ENCODE measurements at places on chromosomes 5 and 9.

- DNase-seq: no peak
Measured at GRCh38 chr5:136285096-136285855, 80.1 kb downstream of the TRPC7 start.

- DNase-seq: no peak
Measured at GRCh38 chr5:91166059-91166807, 216.9 kb downstream of the ARRDC3 start.

DNA sequence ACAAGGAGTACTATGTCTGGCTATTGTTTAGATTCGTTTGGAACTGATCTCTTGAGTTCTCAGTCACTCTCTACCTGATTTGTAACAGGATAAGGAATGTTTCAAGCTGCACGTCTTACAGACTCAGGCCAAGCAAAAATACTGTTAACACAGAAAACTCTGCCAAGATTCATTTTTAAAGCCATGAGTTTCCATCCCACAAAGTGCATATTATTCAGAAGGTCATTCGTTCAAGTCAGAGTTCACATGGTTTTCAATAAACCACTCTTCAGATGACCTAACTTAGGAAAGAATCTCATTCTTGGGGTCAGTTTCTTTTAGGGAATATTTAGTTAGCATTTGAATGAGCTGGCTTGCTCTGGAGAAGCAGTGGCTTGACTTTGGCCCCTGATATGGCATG, 49.3 kb downstream of the F2R start:
- no peak for DNase-seq

DNA sequence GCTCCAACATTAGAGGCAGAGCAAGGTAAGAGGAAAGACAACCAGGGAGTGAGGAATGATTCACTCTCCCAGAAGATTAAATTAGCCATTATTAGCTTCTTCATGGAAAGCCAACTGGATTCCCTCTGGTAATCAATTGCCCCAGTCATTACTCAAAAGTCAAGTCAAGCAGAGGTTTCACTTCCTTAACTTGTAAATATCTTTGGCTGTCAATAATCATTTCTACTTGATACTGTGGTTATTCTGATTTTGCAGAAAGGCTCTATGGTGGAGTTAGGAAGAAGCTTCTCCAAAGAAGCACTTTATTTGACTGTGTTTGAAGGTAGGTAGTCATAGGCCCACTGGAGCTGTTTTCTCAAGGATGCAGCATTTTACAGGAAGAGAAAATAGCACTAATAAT, 78.0 kb downstream of the JAKMIP2 start:
- DNase-seq: no peak

GRCh38 chr5:14316471-14316870, 173.3 kb downstream of the TRIO start:
- no peak for DNase-seq

DNA sequence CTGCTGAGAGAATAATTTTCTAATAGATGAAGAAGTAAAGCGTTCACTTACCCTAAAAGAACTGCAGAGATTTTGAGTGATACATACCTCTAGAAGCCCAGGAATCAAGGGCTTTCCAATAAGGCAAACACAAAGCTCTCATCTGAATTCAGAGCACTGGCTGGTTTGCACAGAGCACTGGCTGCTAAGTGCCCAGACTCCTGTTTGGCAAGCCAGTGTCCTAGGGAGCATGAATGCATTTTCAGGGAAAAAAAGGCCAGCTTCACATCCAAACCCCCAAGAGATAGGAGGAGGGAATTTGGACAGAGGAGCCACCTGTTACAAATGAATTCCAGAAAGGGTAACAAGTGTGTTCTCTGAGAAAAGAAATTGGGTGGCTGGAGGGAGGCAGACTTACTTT, 65.3 kb downstream of the ARSB start:
- no peak for DNase-seq

- no peak for DNase-seq
Measured at GRCh38 chr5:11415751-11416150, 488.5 kb downstream of the CTNND2 start.

DNA sequence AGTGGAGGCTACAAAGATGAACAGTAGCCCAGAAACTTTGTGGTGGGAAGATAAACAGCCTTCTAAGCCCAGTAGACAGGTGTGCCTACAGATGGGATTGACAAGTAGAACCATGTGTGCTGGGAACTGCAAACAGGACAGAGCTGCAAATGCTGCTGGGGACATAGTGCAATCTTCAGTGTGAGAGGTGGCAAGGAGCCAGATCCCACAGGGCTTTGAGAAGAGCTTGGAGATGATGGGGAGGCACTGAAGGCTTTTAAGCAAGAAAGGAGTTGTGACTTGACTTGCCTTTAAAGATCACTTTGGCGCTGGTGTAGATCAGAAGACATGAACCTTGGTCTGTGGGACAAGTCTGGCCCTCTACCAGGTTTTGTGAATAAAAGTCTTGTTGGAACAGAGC, 675.2 kb downstream of the ACTL7B start:
- no peak for DNase-seq

GRCh38 chr5:103374473-103374963, 116.0 kb downstream of the MACIR start:
- no peak for DNase-seq

DNA sequence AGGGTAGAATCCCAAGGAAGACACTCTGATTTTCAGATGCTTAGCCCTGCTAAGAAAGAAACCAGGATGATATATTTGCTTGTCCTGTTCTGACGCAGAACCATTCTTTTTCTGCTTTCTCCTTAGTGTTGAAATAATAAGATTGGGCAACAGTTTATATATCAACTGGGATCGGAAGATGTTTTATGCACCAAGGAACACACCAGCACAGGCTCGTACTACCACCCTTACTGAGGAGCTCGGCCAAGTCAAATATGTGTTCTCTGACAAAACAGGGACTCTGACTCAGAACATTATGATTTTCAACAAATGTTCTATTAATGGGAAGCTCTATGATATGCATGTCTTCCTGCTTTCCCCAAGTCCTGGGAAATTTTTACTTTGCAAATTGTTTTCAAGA, 19.0 kb upstream of the RUSC2 start:
- DNase-seq: no peak

DNA sequence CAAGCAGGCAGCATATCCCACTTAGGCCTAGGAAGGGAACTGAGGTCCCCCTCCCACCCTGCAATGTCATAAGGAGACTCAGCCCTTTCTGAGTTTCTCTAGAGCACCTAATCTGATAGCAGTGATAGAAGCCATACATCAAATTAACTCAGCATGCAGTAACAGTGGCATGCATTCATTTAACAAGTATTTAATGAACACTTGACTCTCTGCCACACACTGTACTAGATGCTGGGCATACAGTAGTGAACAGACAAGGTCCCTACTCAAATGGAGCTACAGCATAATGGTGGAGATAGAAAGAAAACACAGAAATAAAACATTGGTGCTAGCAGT, 58.6 kb downstream of the SLC22A5 start:
- no peak for DNase-seq

GRCh38 chr9:122261469-122261881, 3.2 kb downstream of the RBM18 start:
- no peak for DNase-seq

DNA sequence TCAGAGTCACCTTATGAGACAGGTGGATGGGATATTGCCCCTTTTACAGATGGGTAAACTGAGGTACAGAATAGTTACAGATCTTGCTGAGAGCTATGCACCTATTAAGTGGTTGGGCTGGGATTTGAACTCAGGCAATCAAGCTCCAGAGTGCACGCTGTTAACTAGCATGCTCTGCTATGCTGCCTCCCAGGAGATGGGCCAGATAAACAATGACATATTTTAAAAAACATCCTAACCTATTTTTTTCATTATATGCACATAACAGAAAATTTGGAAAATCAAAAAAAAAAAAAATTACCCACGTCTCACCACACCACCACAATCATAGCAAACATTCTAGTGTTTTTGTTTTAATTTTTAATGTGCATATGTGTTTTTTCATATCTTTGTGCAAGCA, 123.4 kb upstream of the STC2 start:
- DNase-seq: no peak

- no peak for DNase-seq
Measured at GRCh38 chr9:112861638-112862555, 28.8 kb downstream of the SLC46A2 start.

DNA sequence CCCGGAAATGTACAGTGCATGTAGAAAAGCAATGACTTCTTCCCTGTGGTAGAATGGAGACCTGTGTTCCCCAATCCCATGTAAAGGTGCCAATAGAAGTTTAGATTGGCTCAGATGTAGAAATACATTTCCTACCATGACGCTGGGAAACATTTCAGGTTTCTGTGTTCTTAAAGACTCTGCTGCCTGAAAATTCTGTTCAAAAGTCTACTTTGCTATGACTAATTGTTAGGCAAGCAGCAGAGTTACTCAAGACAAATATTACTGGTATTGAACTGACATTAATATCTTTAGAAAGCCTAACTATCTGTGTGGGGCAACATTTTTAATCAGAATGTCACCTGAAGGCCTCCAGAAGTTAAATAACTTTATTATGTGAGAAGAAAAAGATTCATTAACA, 75.5 kb upstream of the ELL2 start:
- no peak for DNase-seq

- no peak for DNase-seq
Measured at GRCh38 chr5:169440107-169440705, 139.3 kb upstream of the SLIT3 start.

DNA sequence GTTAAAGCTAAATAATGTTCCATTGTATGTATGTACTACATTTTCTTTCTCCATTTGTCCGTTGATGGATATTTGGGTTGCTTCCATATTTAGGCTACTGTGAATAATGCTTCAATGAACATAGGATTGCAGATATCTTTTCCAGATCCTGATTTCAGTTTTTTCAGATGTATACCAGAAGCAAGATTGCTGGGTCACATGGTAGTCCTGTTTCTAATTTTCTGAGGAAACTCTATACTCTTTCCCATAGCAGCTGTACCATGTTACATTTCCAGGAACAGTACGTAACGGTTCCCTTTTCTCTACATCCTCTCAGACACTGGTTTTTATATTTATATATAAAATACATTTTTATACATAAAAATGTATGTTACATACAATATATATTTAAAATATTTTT, 121.8 kb downstream of the GCNT1 start:
- no peak for DNase-seq

DNA sequence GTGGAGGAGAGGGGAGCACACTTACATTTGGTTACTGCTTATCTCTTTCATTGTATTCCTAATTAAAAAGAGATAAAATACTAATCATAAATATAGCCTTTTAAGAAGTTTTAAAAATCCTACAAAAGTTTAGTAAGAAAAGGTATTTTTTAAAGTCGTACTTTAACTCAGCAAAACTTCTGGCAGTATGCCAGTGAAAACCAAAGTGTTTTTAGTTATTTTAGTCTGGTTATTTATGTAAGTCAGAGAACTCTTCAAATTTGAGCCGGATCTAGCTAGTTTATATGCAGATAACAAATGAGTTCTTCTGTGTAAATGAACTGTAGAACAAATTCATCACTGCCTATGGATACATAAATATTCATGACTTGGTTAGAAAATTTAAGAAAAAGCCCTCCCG, 36.5 kb upstream of the ANKDD1B start:
- no peak for DNase-seq

DNA sequence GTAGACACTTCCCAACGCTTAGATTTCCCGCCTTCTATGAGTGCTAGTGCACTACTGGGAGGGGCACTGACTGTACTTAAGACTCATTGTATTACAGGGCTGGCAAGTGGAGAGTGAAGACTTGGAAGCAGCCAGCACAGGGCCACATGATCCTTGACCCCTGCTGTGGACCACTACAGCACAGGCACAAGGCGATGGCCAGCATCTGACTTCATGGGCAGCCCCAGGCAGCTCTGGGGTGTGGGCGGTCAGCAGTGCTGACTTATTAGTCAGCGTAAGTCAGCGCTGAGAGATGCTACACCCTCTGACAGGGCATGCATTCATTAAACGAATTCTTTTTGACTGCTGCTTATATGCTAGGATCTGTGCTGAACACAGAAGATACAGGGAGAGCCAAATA, 9.3 kb downstream of the SLC46A2 start:
- DNase-seq: no peak

- DNase-seq: no peak
Measured at GRCh38 chr5:128695791-128696530, 157.9 kb upstream of the FBN2 start.

- peak; percentile 83 for DNase-seq
Measured at GRCh38 chr5:144189800-144190429, 19.2 kb downstream of the KCTD16 start.

- DNase-seq: no peak
Measured at GRCh38 chr5:13346401-13346800, 598.1 kb downstream of the DNAH5 start.

- DNase-seq: no peak
Measured at GRCh38 chr9:36456480-36457065, 56.5 kb upstream of the RNF38 start.

Measured in activated CD4-positive, alpha-beta T cell treated with anti-CD3 and anti-CD28 coated beads, Interleukin-2, amount 50 U/mL, for 4 hours (primary cell).